ENCODE measurements at places on chromosomes 2 and 18.

GRCh38 chr18:79599441-79599931, 80.1 kb upstream of the CTDP1 start:
- DNase-seq = no peak

- DNase-seq = no peak
Measured at GRCh38 chr2:17550907-17551306, 10.4 kb downstream of the VSNL1 start.

DNA sequence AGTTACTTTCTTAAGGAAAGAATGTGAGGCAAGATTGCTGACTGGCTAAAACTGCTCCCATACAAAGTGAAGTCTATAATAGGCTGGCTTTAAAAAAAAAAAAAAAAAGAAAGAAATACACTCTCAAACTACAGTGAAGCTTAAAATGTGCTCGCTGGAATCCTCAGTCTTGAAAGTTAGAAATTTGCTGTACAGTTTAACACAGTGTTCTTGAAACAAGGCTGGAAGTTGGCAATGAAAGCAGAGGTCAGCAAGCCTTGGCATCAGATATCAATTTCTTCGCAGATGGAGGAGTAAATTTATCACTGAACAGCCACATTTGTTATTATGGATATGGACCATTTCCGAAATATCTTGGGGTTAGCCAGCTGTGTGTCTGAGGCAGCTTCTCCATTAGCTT, 392.9 kb downstream of the ZNF516 start:
- no peak for DNase-seq

DNA sequence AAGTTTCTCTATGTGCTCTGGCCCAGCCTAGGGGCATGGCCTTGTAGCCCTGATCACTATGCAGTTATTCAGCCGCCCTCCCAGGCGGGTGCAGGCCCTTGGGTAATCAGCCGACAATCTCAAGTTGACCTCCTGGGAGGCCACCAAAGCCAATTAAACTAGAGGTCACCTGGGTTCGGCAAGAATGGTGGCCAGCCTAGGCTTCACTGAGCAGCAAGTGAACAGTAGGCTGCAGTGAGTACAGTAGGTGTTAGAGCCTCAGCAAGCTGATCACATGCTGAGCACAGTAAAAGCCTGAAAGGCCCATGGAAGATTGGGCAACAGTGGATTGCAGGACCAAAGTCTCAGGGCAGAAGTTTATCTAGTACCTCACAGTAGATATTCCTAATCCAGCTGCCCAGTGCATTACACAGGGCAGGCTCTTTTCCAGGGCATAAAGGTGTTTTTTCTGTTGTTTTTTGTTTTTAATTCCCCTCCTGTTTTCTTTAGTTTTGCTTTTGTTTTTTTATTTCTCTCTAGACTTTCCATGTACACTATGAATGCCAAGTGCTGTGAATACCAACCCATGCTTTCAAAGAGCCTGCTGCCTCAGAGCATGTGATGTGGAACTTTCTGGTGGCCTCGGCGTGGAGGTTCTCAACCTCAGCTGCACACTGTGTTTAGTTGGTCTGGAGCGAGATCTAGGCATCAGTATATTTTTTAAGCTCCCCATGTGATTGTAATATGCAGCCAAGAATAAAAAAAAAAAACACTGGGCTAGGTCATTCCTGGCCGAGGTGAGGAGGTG, 55.9 kb upstream of the ATL2 start:
- DNase-seq = no peak

GRCh38 chr2:233379034-233379433, 24.7 kb downstream of the DGKD start:
- no peak for DNase-seq
